ENCODE measurements at places on chromosomes 6 and 20. TPM values are rescaled to one million over a fixed set of nuclear protein-coding genes. Genes with fewer than 3 reads are reported as not detected.

Gene BPIFB1
- 0.10 TPM for total RNA-seq

Gene SAMD3
- total RNA-seq: 0.28 TPM

Gene NOX3
- not detected for total RNA-seq

Gene KCNK17
- total RNA-seq: not detected

Gene CLPSL1
- total RNA-seq: not detected

Gene ZNF391
- total RNA-seq: 4.3 TPM

Gene OR2H1
- not detected for total RNA-seq

Gene DLK2
- 0.33 TPM for total RNA-seq

Gene ULBP1
- total RNA-seq: 0.28 TPM

DNA sequence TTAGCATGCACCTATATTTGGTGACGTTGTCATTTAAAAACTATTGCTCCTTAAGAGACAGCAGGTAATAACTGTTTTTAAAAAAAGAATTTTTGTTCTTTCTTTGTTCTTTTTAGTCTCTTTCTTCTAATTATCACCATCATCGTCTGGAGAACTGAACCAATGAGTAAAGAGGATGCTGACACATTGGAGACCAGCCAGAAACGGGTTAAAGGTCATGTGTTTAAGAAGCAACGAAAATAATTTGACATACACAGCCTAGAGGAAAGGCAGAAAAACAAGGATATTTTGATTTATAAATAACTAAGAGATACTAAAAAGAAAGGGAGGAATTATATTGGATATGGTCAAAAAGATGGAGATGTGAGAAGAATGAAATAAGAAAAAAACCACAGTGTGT lies 19.2 kb upstream of the FYN start:
- no peaks in the 10 kb centered on the region for H3K36me3 ChIP-seq
- H3K27me3 ChIP-seq: peaks cover 45% of the 10 kb centered on the region
- H3K27ac ChIP-seq: no peak overlapping the region
- peaks cover 9% of the 10 kb centered on the region for H3K4me1 ChIP-seq
- DNase-seq: no peak

DNA sequence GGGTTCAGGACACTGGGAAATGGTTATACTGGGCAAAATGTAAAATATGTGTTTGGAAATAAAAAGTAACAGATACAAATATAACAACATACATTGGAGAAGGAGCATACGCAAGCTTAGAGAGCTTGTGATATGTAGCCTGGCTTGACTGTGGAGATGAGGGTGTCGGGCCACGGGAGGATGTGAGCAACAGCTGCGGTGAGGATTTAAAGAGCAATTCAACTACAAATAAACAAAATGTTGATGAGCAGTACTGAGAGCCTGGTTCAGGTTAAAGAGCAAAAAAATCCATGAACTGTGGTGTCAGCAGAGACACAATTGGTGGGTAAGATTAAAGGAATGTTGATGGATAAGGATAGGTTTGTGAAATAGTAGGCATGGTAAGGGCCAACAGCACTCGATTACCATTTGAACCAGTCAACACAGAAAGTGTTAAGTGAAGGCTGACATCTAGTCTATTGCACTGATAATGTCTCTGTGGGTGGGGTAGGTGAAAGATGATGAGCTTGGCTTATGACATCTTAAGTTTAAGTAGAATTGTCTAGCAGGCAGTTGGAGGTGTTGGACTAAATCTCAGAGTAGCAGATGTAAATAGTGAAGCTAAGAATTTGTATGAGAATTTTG lies 723.2 kb downstream of the EPM2A start:
- no peaks in the 10 kb centered on the region for H3K27me3 ChIP-seq
- H3K4me1 ChIP-seq: no peaks in the 10 kb centered on the region
- no peak overlapping the region for H3K27ac ChIP-seq
- no peak overlapping the region for H3K4me3 ChIP-seq
- no peaks in the 10 kb centered on the region for H3K36me3 ChIP-seq

GRCh38 chr20:56925082-56925830 lies 296.1 kb downstream of the TFAP2C start:
- H3K4me3 ChIP-seq: peak overlapping the region; percentile 30
- peaks cover 83% of the 10 kb centered on the region for H3K27me3 ChIP-seq
- peaks cover 13% of the 10 kb centered on the region for H3K4me1 ChIP-seq
- H3K36me3 ChIP-seq: no peaks in the 10 kb centered on the region

DNA sequence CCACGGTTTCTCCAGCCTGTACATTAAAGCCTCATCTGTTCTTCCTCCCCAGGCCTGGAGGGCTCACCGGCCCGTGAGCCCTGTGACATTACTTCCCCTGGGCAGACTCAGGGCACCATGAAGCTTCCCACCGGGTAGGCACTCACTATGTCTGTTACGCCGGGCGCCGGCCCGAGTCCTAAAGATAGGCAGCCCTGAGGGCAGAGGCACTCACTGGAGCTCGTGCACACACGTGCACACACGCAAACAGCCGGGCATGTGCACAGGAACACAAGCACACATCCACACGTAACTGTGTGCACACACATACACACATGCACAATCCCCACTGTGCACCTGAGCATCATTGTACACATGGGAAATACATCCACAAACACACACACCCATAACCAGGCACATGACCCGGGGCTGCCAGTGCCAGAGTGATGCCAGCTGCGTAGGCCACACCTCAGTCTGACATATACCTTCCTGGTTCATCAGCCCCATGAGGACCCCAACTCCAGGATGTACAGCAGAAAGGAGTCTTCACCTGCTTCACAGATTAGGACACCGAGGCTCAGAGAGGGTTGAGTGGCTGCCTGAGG lies 83.7 kb downstream of the YTHDF1 start:
- no peak for DNase-seq
- peaks cover 28% of the 10 kb centered on the region for H3K27me3 ChIP-seq
- H3K4me1 ChIP-seq: no peaks in the 10 kb centered on the region

- no peak for DNase-seq
- peaks cover 7% of the 10 kb centered on the region for H3K4me1 ChIP-seq
- H3K36me3 ChIP-seq: no peaks in the 10 kb centered on the region
- H3K4me3 ChIP-seq: no peak overlapping the region
Observed at GRCh38 chr20:17987988-17988387, 19.2 kb downstream of the MGME1 start.

DNA sequence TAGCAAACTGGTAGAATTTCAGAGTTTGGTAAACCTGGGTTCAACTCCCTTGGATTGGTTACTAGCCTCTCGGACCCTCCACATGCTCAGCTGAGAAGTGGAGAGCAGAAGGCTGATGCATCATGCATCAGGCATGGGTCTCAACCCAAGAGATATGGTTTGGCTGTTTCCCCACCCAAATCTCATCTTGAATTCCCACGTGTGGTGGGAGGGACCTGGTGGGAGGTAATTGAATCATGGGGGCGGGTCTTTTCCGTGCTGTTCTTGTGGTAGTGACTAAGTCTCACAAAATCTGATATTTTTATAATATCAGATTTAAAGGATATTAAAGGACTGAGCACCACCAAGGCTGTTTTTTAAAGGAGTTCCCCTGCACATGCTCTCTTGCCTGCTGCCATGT lies 75.1 kb downstream of the PPP1R3G start:
- no peaks in the 10 kb centered on the region for H3K4me1 ChIP-seq
- H3K27me3 ChIP-seq: no peaks in the 10 kb centered on the region
- H3K27ac ChIP-seq: no peak overlapping the region
- DNase-seq: no peak

DNA sequence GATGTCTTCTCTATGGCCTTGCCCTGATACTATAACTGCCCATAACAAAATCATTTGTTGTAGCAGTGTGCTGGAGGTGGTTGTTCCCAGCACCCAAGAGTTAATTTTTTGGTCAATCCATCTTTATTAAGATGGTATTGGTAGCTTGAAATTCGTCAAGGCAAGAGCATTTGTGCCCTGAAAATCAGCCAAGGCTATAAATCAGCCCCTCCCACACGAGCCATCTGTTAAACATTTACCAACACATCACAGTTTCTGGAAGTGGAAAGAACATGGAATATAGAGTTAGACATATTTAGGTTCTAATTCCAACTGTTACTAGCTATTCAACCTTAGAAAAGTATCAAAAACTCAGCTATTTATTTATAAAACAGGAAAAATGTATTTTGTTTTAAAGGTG lies 888.4 kb upstream of the GJE1 start:
- H3K4me3 ChIP-seq: no peak overlapping the region
- no peaks in the 10 kb centered on the region for H3K36me3 ChIP-seq
- H3K4me1 ChIP-seq: no peaks in the 10 kb centered on the region
- no peak for DNase-seq
- no peak overlapping the region for H3K27ac ChIP-seq

DNA sequence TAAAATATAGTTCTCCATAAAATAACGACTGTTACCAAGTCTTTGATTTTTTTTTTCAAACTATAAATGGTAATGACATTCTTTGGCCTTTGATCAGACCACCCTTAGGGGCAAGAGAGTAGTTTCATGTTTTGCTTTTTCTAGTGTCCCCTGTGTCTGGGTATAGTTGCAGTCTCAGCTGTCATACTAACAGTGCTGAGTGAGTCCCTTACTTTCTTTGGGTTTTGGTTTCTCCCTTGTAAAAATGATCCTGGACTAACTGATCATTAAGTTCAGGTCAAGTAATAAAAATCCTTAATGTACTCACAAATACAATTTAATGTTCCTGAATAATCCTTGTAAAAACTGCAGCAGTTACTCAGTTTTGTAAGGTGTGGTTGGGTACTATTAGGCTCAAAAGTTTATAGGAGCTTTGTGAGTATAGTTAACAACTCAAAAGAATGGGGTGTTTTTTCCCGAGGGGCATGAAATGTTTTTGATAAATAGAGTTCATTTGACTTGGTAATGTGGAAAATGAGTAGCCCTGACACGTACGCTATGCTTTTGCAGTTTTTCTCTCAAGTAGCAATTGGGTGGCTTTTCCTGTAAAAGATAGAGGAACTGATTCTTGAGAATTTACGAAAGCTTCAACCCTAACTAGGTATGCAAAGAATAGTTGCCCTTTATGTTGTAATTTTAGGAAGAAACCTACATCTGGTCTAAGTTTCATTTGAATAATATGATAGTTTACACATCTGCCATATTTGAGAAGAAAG lies 6.2 kb downstream of the PTPN1 start:
- no peak overlapping the region for H3K4me3 ChIP-seq
- DNase-seq: no peak
- H3K4me1 ChIP-seq: peaks cover 66% of the 10 kb centered on the region
- peak overlapping the region; percentile 61 for H3K27ac ChIP-seq
- no peaks in the 10 kb centered on the region for H3K36me3 ChIP-seq

GRCh38 chr6:117592983-117593759 lies 9.1 kb downstream of the GOPC start:
- H3K27ac ChIP-seq: no peak overlapping the region
- H3K4me3 ChIP-seq: no peak overlapping the region
- no peaks in the 10 kb centered on the region for H3K36me3 ChIP-seq
- no peaks in the 10 kb centered on the region for H3K4me1 ChIP-seq

DNA sequence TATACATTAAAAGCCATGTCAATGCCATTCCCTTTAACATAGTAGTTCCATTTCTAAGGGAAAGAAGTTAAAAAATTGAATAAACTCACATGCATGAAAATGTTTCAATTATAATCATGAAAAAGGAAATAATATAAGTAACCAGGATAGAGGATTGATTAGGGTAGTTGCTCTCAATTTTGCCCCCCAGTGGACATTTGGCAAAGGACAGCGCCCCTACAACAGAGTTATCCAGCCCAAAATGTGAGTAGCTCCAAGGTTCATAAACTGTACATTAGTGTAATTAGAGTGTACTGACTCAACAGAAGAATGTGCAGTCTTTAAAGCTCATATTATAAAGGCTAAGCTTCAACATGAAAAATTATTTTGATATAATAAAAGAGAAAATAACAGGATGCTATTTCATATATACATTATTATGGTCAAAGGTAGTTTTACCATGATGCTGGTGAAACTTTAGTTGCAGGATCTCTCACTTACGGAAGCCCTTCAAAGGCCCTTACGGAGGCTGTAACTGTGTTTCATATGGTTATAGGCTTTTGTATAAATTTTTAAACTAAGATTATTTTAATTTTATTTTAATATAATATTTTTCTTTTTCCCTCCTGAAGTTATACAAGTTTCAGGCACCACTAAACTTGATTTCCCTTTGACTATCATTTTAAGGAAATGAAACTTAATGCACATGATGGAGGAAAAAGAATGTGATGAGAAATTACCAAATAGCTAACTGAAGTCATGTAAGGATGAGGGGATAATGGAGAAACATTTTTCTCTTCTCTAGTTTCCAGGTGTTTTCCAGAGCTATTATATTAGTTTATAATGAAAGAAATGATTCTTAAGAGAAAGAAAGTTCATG lies 403.6 kb downstream of the PLCB1 start:
- H3K4me3 ChIP-seq: no peak overlapping the region
- H3K27ac ChIP-seq: no peak overlapping the region
- H3K4me1 ChIP-seq: no peaks in the 10 kb centered on the region

GRCh38 chr6:157148391-157149323 lies 174.7 kb downstream of the TMEM242 start:
- H3K36me3 ChIP-seq: no peaks in the 10 kb centered on the region
- no peak overlapping the region for H3K4me3 ChIP-seq
- H3K27ac ChIP-seq: no peak overlapping the region
- H3K4me1 ChIP-seq: peaks cover 14% of the 10 kb centered on the region

DNA sequence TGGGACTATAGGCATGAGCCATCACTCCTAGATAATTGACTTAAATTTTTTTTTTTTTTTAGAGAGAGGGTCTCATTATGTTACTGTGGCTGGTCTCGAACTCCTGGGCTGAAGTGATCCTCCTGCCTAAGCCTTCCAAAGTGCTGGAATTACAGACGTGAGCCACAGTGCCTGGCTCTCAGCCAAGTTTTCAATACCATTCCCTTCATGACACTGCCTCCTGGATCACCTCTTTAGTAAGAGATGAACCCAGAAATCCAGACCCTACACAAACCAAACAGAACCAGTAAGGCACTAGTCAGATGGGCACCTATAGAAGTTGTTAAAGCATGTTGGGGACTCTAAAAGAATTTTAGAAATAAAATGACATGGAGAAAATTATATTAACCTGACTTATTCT lies 18.3 kb upstream of the RIMS4 start:
- no peak for DNase-seq
- H3K4me1 ChIP-seq: no peaks in the 10 kb centered on the region
- no peaks in the 10 kb centered on the region for H3K36me3 ChIP-seq

DNA sequence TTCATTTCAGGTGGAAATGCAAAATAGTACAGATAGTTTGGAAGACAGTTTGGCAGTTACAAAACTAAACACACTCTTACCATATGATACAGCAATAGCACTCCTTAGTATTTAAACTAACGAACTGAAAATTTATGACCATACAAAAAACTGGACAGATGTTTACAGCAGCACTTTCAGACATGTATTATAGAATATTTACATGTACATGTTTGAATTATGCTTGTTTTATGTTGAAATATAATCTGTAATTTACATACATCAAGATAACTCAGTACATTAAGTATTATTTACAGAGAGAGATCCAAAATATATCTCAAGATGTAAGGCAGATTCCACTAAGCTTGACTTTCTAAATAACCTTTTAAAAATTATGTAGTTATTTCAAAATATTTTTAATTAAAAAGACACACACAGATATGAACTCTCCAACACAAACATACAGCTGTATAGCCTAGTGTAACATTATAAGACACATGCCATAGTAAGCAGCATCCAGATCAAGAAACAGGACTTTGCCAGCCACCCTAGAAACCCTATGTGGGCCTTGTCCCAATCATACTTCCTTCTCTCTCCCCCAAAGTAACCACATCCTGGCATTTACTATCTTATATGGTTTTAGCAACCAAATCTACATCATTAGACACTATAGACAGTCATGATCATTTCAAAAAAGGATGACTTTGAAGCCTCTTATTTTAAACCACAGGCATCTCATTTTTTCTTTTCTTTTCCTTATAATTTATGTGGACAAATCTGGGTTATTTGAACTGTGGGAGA lies 82.2 kb downstream of the MAN1A1 start:
- no peaks in the 10 kb centered on the region for H3K4me1 ChIP-seq
- no peaks in the 10 kb centered on the region for H3K36me3 ChIP-seq
- no peaks in the 10 kb centered on the region for H3K27me3 ChIP-seq
- H3K27ac ChIP-seq: no peak overlapping the region
- no peak overlapping the region for H3K4me3 ChIP-seq
- DNase-seq: no peak

Data from hepatocyte (in vitro differentiated cells).